Immature natural killer cell (primary cell): ENCODE measurements at places on chromosomes 12 and 14. TPM values are rescaled to one million over a fixed set of nuclear protein-coding genes. Genes with fewer than 3 reads are reported as not detected.

GRCh38 chr14:98956181-98956580, 315.8 kb downstream of the BCL11B start:
- no peak for DNase-seq

GRCh38 chr12:46152456-46152855, 116.4 kb downstream of the SLC38A1 start:
- no peak for DNase-seq

DNA sequence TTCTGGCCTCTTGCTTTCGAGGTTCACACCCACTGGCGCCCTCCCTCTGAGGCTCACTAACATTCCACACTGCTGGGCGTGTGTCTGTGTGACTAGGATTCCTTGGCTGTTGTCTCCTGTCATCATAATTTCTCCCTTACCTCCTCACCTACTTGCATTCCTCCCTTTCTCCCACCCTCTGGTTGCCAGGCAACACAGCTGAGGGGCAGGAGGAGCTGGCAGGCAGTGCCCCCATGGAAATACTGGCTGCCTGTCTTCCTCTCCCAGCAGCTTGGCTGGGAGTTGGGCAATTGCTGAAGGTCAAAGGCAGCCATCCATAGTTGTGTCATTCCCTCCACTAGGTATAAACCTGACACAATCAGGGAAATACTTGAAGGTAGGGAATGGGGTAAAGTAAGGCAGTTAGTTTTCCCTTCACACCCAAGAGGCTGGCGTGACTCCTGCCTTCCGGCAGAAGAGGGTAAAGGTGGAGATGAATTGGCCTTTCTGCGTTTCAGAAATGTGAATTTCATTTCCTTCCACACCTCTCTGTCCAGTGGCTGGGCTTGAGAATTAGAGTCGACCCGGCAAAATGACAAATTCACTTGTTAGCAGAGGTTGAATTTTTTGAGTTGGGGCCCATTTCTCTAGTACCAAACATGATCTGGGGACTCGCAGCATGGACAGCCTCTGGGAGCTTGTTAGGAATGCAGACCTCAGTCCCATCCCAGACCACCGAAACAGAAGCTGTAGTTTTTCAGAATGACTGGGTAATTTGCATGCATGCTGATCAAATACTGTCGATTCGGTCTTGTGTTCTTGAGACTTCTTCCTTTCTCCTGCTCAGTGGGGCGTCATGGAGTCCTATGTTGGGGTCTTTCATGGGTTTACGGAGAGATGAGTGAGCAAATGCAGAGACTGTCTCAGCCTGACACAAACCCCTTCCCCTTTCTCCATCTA, 24.3 kb upstream of the EMP1 start:
- DNase-seq = no peak

DNA sequence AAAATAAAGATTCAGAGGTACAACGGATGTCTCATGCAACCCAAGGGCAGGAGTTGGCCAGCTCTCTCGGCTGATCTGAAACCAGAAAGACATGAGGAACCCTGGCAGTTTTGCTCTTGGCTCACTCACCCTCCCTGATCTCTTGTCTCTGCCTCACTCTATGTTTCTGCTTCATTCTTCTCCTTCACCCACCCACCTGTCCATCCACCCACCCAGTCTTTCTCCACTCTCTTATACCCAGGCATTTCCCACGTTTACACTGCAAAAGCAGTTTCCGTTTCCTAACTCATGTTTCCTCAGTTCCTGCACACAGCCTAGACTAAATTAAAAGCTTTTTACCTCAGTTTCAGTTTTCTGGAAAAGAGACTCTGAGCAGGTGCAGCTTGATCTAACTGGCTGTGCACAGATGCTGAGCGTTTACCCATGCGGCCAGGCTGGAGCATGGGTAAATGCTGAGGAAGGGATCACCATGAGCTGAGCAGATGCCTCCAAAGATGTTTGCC, 157.6 kb downstream of the PRKCH start:
- no peak for DNase-seq

GRCh38 chr14:89678768-89679167, 261.7 kb upstream of the FOXN3 start:
- DNase-seq = no peak

- DNase-seq = no peak
Observed at GRCh38 chr14:89013098-89013504, 188.7 kb downstream of the TTC8 start.

DNA sequence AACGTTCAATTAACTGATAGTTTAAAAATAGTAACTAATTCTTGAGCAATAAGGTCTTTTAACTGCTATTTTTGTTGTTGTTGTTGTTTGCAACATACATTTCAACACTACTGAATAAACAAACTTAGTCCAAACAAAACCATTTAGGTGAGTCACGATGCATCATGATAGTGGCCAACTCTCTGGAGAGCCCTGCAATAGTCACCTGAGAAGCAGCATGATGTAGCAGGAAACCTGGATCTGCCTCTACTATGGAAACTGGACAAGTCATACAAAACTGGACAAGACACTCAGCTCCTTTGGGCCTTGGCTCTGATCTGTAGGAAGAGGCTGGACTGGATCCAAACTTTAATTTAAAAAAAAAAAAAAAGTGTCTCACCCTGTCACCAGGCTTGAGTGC, 117.3 kb downstream of the MED13L start:
- DNase-seq = no peak

DNA sequence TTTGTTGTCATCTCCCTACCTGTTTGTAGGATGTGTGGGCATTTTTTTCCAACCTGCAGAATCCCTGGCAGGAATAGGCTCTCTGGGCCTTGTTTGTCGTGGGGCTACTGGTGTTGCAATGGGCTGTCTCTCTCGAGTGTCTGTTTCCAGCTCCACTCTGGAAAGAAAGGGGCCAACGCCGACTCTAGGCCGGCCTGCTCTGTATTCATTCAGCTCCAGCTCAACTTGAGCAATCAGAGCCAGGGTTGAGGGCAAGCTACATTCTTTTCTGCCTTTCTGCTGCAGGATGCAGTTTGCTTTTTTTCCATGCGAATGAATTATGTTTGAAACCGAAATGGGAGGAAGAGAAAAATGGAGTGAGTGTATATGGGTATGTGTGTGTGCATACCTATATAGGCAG, 2.3 kb downstream of the JDP2 start:
- no peak for DNase-seq

DNA sequence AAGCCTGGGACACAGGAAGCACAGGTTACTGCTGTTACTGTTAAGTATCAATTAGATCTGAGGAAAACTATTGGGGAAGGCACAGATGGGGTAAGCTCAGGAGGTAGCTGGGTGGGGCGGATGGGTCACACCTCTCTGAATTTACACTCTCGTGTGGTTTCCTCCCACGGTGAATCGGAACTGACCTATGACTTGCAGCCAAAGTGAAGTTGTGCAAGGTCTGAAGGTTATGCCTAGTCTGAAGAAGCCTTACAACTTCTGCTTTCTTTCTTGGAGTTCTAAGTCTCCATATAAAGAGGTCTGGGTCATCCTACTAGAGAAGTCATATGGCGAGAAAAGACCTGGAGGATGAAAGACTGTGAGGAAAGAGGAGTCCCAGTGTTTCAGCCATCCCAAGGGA, 25.6 kb upstream of the GPATCH2L start:
- DNase-seq = no peak

- DNase-seq = no peak
Observed at GRCh38 chr14:93956514-93957332, 19.6 kb downstream of the ASB2 start.

DNA sequence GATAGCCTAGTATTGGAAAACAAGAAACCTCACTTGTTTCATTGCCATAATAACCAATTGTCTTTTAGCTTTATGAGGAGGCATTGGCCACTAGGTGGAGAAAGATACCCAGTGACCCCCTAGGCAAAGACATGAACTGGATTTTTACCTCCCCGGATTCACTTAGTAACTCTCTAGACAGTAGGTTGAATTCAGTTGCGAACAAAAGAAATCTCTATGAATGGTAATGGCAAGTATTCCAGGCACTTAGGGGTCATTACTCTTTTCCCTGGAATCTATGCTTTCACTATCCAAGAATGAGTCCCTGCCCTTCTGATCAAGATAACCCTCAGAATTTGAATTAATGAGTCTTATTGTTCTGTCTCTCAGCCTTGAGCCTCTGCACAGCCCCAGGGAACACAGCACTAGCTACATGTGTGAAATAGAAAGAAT, 29.5 kb upstream of the RHOJ start:
- no peak for DNase-seq

Gene ISM2
- polyA plus RNA-seq = not detected

Gene GPX2
- not detected for polyA plus RNA-seq

Gene MMP14
- polyA plus RNA-seq = not detected

Gene BLTP3B
- polyA plus RNA-seq = 15.6 TPM

Gene NELL2
- 5.5 TPM for polyA plus RNA-seq
